ENCODE measurements at places on chromosomes 4 and X.
A peak's percentile ranks its signal among the peaks of the same experiment; 100 is the strongest.

DNA sequence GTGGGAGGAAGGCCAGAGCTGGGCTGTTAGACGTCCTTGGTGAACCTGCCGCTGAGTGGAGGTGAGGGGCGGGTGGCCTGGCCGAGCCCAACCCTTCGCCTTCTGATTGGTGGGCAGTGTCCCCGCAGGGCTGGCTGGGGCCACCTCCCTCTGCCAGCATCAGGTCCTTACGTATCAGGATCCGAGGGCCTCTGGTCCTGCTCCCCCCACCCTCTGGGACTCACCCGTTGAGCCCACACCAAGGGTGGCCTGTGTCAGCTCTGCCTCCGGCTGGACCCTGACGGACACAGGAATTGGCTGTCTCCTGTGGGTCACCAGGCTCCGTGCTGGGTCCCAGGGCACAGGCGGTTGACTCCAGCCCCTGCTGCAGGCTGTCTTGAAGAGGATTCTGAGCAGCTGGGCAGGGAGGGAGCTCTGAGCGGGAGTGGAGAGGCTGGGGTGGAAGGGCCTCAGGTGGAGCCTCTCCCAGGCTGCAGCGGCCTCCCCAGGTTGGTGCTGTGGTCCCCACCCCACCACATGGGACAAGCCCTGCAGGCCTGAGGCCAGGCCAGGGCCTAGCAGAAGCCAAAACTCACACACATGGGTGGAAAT is 58.4 kb upstream of the NKX1-1 start:
- no peak for DNase-seq

DNA sequence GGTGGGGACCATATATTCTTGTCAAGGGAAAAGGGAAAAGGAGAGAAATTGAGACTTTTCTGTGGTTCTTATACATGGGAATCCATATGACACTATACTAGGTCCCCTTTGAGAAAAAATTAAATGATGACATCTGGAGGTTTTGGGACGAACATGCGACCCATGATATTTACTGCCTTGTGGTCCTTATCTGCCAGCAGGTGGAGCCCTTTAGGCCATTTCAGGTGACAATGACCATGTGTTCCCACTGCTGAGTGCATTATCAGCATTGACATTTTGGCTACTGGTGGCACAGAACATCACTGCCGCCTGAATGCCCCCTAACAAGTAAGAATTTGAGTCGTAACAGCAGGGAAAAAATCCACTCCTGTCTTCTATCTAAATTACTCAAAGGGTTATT is 843.4 kb downstream of the FSTL5 start:
- DNase-seq, result peak; percentile 13

DNA sequence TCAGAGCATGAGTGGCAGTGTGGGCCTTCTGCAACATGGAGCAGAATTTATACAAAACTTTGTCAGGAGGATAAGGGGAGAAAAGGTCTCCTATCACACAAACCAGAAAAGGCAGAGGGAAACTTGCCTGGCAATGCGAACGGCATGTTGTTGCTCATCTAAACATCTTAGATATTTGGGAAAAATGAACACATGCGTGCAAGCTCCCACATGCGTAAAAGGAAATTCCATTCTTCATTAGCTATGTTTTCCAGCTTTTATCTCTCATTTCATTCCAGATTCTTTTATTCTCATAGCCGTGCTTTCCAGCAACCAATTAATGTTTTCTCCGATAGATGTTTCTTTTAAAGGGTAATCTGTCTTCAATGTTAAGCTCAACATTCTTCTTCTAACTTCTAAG is 31.3 kb upstream of the GBA3 start:
- no peak for DNase-seq

DNA sequence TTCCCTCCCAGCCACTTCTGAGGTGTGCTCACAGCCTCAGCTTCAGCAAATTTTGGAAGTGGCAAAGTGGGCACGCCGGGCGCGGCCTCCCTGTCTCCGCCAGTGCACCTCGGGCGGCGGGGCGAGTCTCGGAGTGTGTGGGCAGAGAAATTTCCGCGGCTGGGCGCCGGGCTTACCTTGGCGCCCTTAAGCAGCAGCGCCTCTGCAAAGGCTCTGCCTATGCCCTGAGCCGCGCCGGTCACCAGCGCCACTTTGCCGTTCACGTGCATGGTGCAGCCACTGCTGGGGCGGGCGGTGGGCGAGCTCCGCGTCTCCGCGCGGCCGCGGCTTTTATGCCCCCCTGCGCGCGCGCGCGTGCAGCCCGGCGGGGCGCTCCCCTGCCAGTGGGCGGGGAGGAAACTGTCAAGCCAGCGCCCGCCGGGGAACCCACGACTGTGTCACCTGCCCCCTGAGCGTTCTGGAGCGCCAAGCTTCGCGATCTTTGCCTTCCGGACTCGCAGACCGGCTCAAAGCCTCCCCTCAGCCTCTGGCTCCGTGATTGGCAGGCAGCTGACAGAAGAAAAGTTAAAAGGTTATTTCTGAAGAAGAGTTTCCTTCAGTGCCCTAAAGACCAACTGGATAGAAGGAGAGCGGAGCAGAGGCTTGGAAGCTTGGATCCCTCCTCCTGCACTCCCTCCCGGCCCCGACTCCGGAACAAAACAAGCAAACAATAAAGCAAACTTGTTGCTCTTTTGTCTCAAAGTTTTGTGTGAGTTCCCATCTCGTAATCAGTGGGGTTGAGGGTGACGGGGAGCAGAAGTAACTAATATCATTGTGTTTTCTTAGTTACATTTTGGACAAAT is at the start of gene HPGD:
TSS of gene HPGD (minus strand) at position 306 of the 842 bp plus-strand sequence. CDS start at position 269, 37 bp downstream.
- DNase-seq, result peak; percentile 59

GRCh38 chrX:2442694-2443093 is 58.1 kb downstream of the DHRSX start:
- DNase-seq, result no peak

GRCh38 chrX:143571521-143571920 is 54.2 kb upstream of the SPANXN3 start:
- DNase-seq, result no peak

DNA sequence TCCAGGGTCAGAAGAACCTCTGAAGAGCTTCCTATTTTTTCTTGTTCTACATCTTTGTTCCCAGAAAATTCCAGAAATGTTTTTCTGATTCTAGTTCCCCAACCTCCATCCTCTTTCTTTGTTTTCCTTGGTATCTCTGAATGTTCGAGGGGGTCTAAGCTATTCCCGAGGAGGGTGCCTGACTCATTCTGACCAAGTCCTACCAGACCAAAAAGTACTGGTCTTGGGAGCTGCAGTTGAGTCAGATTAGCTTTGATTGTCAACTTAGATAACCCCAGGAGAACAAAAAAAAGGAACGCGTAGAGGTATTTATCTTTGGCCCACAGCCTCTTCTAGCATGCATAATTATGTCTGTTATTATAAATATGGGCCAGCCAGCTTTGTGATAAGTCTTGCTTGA is 12.1 kb upstream of the TENM3 start:
- DNase-seq, result no peak

- DNase-seq, result no peak
Measured at GRCh38 chr4:58940167-58940566, 1830.0 kb upstream of the IGFBP7 start.

DNA sequence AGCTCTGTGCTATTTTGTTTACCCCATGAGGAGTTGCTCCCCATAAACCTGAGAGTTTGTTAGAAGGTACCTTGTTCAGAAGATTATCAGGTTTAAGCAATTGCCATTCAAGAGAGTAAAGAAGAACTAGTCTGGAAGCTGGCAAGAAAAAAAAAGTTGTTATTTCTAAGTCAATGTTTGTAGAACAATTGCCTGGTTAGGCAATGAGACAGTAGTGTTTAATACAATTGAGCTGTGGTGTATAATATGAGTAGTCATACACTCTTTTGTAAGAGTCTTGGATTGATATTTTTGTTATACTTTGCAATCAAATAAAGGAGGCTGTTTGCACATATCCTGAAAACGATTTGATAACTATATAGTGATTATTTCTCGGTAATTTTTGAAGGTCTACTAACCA is 44.7 kb downstream of the GALNT7 start:
- DNase-seq, result no peak

GRCh38 chr4:18391354-18391728 is 369.8 kb upstream of the LCORL start:
- DNase-seq, result no peak

- DNase-seq, result no peak
Measured at GRCh38 chr4:113260688-113261087, 211.2 kb downstream of the ANK2 start.

DNA sequence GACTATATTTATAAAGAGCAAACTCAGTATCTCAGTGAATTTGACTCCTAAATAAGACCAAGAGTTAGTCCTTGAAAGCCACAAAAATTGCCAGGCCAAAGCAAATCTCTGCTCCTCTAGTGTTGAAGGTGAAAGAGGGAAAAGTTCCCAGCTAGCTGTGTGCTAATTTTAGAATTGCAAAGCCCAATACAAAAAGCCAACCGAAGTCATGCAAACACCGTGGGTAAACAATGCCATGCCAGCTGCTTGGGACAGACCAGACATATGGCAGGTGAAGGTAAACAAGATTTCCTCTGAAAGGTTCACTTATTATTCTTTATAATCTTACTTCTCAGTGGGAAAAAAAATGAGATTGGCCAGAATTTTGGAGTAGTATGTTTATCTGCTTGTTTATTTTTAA is 80.5 kb upstream of the LNX1 start:
- DNase-seq, result no peak

GRCh38 chr4:110787109-110787508 is 164.2 kb upstream of the PITX2 start:
- no peak for DNase-seq

GRCh38 chrX:40809210-40809609 is 73.9 kb upstream of the MED14 start:
- DNase-seq, result no peak

- DNase-seq, result no peak
Measured at GRCh38 chr4:109592367-109592766, 32.3 kb downstream of the MCUB start.

DNA sequence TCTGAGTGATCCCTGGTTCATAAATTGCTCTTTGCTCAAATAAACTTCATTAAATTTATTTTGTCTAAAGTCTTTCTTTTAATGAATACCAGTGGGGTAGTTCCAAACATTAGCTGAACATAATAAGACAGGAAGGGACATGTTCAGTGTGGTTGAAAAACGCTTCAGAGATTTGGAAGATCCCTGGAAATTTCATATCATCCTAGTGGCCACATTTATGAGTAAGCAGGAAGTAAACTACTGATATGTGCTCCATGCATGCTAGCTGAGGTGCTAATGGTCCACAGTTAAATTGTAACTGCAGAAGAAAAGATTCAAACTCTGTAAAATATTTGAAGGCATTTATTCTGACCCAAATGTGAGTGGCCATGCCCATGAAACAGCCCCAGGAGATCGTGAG is 1328.7 kb downstream of the ADGRL3 start:
- no peak for DNase-seq

- no peak for DNase-seq
Measured at GRCh38 chrX:72492499-72492898, 80.1 kb downstream of the HDAC8 start.

DNA sequence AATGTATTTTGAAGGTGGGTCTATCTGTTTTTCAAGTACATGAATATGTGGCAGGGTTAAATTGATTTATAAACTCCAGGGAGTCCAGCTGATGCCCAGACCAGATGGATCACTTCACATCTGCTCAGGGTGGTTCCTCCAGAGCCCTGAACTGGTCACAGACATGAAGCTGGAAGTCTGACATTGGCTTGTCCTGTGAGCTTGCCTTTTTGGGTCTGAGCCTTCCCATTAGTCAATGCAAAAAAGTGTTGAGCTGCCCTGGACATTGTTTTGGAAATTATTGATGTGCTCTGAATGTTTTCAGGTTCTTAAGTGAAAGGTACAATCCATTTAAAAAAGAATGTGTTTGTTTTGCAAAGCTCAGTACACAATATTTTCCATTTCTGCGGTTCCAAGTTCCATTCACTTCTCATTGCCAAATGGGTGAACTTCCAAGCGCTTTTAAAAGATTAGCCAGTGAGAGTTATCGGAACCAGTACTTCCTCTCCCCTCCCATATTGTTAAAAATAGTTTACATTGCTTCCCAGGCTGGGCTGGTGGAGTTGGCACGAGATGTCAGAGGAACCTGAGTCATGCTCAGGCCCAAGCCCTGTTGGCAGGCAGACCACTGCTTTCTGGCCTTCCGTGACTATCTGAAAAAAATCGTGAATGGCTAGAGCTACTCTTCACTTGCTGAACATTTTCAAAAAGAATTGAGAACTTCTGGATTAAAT is 52.1 kb downstream of the PDGFRA start:
- no peak for DNase-seq

- DNase-seq, result no peak
Measured at GRCh38 chr4:87734084-87734483, 65.3 kb upstream of the IBSP start.

Data from HT-29 (cell line).